ENCODE measurements at places on chromosomes 7 and 10.

DNA sequence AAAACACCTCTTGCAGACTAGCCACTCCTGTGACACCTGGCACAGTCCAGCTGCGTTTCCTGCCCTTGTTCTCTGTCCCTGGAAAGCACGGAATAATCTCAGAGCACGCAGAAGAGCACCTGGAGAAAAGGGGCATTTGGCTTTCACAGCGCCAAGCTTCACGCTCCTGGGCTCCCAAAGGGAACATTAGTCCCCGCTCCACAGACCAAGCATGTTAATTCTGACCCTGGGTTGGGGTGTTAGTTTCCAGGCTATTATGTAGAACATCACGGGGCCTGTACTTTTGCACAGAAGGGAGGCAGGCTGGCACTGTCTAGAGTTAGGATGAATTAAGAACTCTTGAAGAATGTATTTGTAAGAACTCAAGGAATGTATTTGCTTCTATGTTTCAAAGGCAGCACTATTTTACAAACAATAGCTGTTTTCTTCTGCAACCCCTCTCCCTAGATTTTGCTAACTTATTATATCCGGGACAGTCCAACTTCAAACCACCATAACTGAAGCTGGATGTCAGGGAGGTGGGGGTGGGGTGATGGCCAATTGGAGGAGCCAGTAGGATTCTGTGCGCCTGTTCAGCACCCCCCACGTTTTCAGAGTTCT, 62.2 kb upstream of the TRIM8 start:
- no peak for DNase-seq

DNA sequence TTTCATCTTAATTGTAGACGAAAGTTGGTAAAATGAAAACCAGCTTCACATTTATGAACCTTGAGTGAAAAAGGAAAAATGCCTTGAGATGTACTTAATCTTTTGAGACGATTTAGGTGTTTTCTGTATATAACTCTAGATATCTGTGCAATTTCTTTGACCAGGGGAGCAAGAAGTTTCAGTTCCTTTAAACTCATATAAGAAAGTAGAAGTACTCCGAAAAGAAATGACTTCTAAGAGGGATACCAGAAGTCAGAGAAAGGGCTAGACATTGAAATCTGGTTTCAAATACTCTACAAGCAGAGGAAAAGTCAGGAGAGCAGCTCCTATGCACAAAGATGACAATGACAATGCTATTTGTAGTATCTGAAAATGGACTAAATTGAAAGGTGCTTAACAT, 303.7 kb downstream of the BAMBI start:
- DNase-seq: no peak

- no peak for DNase-seq
Measured at GRCh38 chr7:97858221-97858620, 14.0 kb downstream of the ASNS start.

GRCh38 chr10:113069595-113069994, 119.5 kb downstream of the TCF7L2 start:
- DNase-seq: no peak

DNA sequence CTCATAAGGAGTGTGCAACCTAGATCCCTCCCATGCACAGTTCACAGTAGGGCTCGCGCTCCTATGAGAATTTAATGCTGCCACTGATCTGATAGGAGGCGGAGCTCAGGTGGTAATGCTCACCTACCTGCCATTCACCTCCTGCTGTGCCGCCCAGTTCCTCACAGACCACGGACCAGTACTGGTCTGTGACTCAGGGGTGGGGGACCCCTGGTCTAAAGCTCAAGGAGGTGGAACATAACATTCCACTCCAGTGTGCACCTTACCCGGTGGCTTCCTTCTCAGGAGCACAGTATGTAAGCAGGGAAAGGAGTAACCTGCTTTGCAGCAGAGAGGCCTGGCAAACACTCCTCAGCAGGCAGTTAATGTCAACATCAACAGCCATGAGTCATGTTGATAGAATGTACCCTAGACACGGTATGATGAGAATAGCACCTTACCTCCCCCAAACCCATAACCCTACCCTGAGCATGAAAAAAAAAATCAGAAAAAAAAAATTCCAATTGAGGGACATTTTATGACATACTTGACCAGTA, 273.5 kb downstream of the FGFR2 start:
- DNase-seq: no peak

DNA sequence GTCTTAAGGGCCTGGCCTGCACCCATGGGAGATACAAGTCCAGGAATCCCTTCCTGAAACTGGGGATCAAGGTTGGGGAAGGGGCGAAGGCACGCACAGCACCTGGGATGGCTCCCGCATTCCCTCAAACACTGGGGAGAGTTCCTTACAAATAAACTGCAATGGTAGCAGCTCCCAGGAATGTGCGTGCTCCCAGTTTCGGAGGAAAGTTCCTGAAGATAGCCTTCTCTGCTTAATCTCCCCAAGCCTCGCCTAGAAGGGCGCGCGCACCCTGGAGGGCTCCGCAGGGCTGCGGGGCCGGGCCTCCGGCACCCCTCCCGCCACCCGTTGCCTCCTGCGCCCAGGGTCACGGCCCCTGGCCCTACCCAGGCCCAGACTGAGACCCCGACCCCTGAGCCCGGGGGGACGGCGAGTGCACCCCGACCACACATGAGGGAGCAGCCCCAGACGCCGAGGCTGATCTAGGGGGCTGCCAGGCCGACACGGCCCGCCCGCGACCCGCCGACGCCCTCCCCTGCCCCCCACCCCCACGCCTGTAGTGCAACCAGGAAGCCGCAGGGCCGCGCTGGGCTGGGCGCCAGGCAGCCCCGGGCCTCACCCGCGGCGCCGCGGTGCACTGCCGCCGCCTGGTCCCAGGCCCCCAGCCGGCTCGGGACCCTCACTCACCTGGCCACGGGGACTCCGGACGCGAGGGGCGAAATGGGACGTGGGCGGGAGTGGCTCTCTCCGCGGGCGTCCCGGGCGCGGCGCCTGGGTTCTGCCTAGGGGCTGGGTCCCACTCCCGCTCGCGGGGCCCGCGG, 460 bp downstream of the ANXA11 start:
- DNase-seq: no peak

GRCh38 chr10:119253433-119254174, 46.2 kb downstream of the GRK5 start:
- peak; percentile 69 for DNase-seq

- no peak for DNase-seq
Measured at GRCh38 chr7:112669306-112669705, 120.9 kb downstream of the TMEM168 start.

- DNase-seq: no peak
Measured at GRCh38 chr7:13849163-13849892, 140.1 kb downstream of the ETV1 start.

GRCh38 chr7:121853307-121853706, 19.7 kb upstream of the PTPRZ1 start:
- DNase-seq: no peak

- DNase-seq: no peak
Measured at GRCh38 chr7:11751807-11752389, 80.1 kb downstream of the THSD7A start.

DNA sequence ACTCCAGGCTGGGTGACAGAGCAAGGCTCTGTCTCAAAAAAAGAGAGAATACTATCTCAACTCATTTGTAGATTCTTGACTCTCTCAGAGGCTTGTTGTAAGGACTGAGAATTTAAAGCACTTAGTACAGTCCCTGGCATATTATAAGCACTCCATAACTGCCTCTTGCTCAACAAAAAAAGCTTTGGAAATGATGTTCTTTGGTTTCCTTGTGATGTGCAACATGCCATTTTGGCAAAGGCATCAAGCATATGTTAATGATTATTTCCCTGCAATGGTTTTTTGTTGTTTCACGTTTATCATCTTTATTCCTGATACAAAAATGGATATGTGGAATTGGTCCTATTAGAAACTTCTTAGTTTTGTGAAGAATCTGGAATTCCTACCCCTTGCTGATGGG, 15.7 kb downstream of the NOLC1 start:
- no peak for DNase-seq

DNA sequence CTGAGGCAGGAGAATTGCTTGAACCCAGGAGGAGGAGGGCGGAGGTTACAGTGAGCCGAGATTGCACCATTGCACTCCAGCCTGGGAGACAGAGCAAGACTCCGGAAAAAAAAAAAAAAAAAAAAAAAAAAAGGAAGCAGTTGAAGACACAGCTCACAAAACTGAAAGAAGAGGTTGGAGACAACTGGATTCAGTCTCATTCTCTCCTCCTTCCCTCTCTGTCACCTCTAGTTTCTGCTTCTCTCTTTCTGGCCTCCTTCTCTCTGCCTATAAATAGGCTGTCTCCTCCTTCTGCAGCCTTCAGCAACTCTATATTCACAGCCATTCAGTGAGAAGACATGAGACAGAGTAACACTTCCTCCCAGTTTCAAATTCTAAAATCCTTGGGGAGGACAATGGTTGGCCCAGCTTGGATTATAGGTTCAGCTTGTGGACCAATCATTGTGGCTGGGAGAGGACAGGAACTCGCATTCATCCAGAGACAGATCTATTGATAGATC, 125.6 kb upstream of the HABP2 start:
- DNase-seq: no peak

DNA sequence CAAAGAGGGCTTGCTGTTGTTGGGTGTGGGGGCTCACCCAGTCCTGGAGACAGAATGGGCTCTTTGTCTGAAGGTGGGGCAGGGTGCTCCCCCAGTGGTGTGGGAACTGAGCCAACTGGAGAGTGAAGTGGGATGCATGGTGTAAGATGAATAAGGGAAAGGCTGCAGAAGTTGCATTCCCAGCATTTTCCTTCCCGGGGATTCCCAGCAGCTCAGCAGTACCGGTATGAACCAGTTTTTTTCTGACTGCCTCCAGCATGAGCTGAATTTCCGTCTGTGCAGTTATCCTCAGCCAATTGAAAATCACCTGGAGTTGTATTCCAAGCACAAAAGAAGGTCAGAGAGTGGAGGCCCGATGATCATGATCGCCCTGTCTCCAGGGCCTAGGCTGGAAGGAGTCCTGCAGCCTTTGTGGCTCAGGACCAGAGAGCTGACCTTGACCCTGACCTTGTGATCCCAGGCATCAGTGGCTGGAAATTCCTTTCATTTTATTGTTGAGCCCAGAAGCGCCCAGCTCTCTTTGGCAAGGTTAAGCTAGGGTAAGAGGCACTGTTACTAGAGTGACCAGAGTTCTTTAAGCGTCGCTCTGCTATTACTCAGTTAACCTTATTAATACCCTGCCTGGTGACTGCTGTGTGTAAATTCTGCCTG, 33.4 kb downstream of the OGDH start:
- no peak for DNase-seq
